ENCODE measurements at places on chromosomes 5 and 9.

DNA sequence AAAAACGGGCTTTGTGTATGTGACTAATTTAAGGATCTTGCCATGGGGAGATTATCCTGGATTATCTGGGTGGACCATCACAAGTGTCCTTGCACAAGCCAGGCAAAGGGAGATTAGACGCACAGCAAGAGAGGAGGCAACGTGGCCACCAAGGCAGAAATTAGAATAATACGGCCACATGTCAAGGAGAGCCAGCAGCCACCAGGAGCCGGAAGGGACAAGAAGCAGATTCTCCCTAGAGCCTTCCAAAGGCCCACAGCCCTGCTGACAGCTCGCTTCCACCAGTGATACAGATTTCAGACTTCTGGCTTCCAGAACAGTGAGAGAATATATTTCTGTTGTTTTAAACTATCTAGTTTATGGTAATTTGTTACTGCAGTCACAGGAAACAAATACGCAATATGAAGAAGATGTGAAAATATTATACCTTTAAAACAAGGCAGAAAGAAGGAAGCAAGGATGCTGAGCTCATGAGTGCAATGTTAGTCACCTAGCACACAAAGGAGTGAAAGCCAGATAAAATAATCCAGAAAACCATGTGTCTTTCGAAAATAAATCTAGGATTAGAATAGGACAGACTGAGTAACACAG, 28.7 kb upstream of the F2RL1 start:
- DNase-seq: no peak

- DNase-seq: peak; percentile 5
These were observed 45.9 kb upstream of the JAK2 start for GRCh38 chr9:4939118-4939561.

DNA sequence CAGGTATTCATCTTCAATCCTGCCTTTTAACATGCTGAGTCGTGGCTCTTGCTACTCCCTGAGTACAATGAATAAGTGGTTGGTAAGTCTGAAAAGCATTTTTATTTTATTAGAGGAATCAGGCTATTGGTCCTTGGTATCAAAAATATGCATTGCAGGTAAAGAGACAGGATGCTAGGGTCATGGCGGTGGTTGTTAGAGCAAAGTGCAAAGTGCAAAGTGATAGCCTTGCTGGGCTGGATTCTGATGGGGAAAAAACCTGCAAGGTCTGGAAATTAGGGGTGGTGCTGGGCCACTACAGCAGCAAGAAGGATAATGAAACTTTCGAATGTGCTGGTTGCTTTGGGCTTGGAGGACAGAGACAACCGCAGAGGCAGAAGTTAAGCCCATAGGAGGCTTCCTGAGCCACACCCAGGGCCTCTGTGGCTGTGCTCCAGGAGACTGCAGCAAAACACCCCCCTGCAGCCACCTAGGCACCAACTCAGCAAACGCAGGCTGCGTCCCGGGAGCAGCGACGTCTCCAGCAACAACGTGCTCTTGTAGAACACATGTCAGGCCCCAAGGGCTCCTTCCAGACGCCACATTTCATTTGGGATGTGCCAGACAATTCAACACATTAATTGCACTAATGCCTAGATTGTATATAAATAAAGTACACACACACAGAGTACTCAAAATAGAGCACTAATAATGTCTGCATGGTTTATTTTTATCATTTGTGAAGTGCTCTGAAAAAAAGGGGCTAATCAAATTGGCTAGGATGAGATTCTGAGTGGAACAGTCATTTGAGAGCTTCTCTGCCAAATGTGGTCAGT, 149.8 kb upstream of the RAPGEF1 start:
- DNase-seq: no peak

GRCh38 chr9:17631396-17631795, 52.5 kb downstream of the SH3GL2 start:
- no peak for DNase-seq

GRCh38 chr5:38639377-38640358, 83.2 kb upstream of the LIFR start:
- no peak for DNase-seq

DNA sequence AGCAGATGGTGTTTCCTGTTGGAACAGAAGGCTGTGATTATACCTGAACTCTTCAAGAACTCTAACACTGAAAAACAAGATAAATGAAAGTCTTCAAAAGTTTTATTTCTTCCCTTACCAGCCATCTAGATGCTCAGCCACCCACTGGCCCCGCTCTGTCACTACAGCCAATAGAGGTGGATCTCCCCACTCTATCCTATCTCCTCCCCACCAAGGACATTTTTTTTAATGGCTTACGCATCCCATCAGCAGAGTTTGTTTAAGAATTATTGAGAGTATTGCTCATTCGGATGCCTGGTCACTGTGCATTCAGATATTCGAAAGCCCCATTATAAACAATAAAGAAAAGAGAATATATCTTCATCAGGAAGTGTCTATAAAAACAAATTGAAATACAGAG, 159.4 kb downstream of the RASEF start:
- no peak for DNase-seq

All from NCI-H1694 treated with DMSO at 0.1 percent for 48 hours (cell line).